ENCODE measurements at places on chromosomes 2 and 18.
A peak's percentile ranks its signal among the peaks of the same experiment; 100 is the strongest.

- DNase-seq, result no peak
Measured at GRCh38 chr2:238702276-238703052, 145.4 kb upstream of the TWIST2 start.

- DNase-seq, result peak; percentile 63
Measured at GRCh38 chr2:39469807-39470206, 32.7 kb upstream of the MAP4K3 start.

DNA sequence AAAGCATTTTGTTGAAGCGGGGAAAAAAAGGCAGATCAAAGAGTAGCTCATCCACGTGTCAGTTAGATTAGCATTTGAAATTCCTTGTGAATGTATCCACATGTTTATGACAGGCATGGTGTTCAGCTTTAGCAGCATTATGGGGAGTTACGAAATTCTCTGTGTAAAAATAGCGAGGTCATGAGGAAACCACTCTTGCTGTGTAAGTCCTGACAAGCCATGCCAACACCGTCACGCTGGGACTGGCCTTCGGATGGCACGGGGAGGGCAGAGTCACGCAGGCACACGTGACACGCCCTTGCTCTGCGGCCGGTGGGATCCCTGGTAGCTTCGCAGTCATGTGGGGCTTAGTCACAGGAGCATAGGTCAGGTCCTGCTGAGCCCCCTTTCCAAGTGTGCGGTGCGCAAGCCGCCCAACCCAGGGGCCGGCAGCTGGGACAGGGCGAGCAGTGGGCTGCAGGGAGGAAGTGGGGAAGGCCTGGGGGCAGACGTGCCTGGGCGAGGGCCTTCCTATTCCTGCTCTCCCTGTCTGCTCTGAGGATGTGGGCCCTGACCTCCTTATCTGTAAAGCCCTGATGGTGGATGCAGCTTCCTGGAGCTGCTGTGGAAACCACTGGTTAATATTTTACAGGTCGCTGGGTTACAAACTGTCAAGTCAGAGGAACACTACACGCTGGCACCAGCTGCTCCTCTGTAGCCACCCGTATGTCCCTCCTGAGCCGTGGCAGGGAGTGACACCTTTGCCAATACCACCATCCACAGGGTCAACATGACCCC is 18.0 kb downstream of the MBP start:
- no peak for DNase-seq

- DNase-seq, result no peak
Measured at GRCh38 chr2:179669196-179669595, 192.2 kb downstream of the ZNF385B start.

DNA sequence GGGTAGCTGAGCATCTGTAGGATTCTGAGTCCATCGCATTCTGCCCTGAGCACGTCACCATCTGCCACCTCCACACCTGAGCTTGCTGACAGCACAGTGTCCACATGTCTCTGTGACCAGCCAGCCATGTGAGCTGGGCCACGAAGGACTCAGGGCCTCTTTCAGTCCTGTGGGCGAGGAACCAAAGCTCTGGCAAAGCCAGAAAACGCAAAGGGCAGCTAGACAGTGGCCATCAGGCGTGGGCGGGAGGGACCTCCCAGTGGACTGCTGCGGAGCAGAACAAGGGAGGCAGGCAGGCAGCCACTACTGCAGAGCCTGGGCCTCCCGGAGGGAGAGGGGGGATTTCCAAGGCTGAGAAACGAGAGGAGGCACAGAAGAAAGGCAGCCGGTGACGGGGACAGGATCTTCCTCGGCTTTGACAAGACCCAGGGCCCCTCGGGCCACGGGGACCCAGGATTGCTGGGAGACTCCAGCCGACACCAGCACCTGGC is 274.6 kb upstream of the SALL3 start:
- no peak for DNase-seq

DNA sequence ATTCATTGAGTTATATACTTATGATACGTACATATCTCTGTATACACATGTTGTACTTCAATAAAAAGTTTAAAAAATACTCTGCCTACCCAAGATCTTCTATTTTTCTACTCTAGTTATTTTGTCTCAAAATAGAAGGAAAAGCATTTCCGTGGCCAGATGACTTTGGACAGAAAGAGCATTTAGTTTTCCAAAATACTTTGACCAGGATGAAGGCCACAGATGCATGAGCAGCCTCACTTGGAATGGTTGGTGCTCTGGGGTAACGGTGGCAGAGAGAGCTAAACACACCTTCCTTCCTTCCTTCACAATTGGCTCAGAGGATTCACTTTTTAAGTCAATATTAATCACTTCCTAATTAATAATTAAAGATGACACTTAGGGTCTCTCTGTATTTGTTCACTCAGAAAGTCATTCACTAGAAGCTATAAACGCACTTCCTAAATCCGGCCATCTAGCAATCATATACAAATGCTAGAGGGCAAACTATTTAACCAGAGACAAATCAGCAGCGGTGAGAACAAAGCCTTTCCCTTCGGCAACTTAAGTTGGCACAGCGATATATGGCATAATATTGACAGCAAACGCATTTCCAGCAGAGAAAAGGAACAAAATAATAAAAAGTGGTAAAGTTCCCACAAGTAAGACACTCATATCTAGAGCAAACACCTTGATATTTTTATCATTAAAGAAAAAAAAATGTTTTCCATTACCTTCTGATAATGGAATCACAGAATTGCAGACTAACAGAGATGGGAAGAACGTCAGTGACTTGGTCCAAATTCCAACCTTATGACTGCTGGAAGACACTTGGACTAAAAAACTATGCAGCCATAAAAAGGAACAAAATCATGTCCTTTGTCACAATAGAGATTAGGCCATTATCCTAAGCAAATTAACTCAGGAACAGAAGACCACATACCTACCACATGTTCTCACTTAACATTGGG is 55.9 kb upstream of the NARS1 start:
- no peak for DNase-seq

Data from A172 (cell line).